DMS153 (cell line): ENCODE measurements at places on chromosomes 16 and 17.
A peak's percentile ranks its signal among the peaks of the same experiment; 100 is the strongest.

- no peak for DNase-seq
Measured at GRCh38 chr17:40450175-40450574, 6.9 kb downstream of the IGFBP4 start.

DNA sequence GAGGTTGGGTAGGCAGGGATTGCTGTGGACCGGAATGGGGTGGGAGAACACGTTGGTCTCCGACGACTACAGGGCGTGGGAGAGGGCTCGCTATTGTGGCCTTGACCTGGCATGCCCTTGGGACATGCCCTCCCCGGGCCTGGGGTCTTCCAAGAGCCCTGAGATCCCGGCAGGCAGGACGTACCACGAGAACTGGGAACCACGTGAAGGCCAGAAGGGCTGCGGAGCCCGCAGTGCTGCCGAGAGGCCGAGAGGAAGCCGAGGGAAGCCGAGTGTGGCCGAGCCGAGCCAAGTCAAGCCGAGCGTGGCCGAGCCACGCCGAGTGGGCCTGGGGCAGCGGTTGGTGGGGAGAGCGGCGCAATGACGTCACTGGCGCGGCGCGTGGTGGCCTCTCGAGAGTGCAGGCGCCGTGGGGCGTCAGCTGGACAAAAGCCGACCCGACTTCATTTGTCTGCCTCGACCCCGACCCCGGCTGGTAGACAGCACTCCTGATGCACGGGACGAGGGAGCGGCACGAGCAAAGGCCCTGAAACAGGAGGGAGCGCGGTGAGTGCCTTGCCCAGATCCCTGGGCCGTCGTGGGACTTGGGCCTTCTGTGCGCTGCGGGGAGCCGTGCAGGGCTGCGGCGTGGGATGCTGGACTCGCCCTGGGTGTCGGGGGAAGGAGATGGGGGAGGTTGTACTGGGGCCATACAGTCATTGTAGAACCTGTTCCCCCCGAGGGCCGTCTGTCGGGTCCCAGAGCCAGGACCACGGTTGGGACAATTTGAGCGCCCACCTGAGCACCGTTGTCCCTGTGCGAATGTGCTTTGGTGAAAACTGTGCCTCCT, 6.6 kb downstream of the SOCS1 start:
- DNase-seq: no peak

DNA sequence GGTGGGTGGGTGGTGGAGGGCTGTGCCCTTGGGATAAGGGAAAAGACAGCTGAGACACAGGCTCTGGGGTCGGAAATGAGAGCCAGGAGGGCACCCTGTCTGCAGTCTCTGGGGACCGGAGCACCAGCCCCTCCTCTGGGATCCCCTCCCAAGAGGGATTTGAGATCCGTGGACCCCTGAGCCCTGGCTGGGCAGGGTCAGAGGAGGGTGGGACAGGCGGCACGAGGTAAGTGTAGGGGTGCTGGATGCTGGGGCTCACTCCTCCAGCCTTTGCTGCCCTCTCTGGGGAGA, 425 bp downstream of the SGSH start:
- DNase-seq: no peak

GRCh38 chr16:3187798-3188674, at the start of gene OR1F1:
Gene OR1F1 (plus strand): TSS chr16:3188204.
- no peak for DNase-seq

GRCh38 chr17:44920565-44920940, 5.3 kb upstream of the GFAP start:
- no peak for DNase-seq

DNA sequence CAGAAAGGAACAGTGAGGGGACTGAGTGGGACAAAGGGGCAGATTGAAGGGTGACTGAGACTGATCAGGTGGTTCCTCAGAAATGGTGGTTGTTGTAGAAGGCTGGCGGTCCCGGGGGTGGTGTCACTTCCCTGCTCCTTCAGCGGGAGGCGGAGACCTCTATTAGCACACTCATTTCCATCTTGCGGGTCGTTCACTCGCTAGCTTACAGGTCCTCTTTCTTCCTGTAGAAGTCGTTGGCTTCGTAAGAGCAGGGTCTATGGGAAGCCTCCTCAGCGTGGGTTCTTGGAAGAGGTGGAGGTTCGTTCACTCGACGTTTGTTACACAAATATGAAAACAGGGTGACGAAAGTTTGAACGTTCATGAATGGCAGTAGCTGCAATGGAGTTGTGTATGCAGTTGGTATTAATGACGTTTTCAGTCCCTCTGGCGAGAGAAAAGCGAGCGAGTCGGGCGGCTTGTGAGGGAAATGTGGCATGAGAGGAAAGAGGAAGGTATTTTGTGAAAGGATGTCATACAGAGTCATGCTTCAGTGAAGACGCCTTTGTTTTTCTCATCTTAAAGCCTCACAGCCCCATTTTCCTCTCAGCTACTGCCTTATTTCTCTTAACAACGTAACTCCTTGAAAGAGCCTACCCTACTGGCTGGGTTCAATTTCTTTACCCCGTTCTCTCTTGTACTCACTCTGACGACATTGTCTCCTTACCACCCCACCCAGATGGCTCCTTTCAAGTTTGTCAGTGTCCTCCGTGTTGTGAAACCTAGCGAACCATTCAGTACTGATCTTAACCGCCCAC, 667 bp downstream of the EFCAB13 start:
- DNase-seq: peak; percentile 49

- DNase-seq: no peak
Measured at GRCh38 chr16:15820837-15821236, 36.0 kb downstream of the MYH11 start.

- peak; percentile 88 for DNase-seq
Measured at GRCh38 chr16:19417640-19418039, at the start of gene TMC5. Gene TMC5 (plus strand): TSS chr16:19417883. CDS start chr16:19440039, 22,156 bp downstream.

- DNase-seq: no peak
Measured at GRCh38 chr16:48496571-48497095, 111.4 kb upstream of the SIAH1 start.

DNA sequence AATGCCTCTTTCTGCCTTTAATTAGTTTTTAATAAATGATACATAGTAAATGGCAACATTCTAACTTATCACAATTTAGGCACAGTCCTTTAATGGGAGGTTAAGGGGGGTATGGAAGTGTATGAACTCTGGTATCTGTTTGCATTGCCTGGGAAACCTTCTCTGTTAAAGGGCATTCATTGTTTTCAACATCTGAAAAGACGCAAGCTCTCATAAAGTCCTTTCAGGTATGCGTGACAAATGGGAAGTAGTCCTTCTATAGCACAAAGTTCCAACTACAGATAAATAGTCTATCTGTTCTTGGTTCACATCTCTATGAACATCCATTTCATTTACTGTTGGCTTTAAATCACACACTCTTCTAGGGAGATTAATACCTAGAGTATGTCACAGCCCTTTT, 298.0 kb upstream of the PMFBP1 start:
- peak; percentile 11 for DNase-seq

- no peak for DNase-seq
Measured at GRCh38 chr17:41553987-41554680, 17.7 kb downstream of the KRT9 start.

- DNase-seq: no peak
Measured at GRCh38 chr16:29813644-29814562, 1.9 kb downstream of the PRRT2 start.

DNA sequence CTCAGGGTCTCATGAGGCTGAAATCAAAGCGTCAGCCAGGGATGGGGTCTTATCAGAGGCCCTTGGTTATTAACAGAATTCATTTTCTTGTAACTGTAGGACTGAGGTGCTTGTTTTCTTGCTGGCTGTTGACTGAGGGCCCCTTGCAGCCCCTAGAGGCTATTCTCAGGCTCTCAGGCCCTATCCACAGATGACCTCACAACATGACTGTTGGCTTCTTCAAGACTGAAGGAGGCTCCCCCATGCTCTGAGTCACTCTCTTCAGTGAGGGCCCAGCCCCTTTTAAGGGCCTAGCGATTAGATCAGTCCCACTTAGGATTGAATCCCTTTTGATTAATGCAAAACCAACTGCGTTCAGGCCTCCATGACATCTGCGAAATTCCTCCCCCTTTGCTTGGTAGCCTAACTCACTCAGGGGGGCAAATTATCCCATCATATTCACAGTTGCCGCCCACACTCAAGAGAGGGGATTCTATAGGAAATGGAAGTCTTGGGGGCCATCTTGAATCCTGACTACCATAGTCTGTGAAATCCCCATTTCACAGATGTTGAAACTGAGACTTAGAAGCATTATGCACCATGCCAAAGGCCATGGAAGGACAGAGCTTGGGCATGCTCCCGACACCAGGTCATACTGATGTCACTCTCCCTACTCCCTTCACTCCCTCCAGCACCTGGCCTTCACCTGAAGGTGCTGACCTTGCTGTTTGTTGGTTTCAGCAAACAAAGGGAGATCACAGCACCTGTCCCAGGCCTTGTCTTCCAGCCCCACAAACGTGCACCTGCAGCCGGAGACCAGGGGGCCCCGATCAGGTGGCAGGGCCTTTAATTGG, 592.3 kb downstream of the MAF start:
- no peak for DNase-seq

DNA sequence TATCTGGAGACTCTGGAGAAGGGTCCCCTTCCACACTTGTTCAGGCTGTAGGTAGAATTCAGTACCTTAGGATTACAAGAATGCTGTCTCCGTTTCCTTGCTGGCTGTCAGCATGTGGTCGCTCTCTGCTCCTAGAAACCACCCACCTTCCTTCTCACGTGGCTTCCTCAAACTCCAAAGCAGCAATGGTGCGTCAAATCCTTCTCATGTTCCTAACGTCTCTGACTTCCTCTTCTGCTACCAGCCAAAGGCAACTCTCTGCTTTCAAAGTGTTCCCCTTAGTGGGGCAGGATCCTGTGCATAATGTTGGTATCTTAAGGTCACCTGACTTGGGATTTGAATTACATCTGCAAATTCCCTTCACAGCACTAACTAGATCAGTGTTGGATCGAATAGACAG, 30.9 kb upstream of the DYNLRB2 start:
- no peak for DNase-seq

DNA sequence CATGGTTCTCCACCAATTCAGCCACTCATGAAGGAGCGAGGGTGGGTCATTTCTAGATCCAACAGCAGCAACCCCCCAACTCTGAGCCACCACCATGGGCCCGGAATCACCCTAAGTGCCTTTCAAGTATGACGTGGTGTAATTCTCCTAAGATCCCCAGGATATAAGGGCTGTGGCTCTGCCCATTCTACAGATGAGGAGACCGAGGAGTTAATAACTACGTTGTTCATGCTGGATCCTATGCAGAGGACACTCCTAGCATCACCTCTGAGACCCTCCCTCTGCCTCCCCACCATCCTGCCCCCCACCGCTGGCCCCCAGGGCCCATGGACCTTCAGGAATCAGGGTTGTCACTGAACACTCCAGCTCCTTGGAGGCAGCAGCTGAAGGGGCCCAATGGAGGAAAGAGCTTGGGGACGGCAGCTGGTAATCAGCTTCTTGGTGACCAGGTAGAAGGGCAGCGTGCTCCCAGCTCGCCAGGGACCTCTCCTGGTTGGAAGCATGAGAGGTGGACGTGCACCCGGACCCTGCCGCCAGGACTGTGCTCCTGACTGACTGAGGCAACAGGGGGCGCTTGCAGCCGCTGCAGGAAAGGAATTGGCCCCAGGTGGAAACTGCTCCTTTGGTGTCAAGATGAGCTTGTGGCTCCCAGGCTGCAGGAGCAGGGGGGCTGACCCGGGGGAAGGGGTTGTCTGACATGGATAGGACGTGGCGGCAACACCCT, 28.2 kb upstream of the CACNG1 start:
- DNase-seq: no peak

DNA sequence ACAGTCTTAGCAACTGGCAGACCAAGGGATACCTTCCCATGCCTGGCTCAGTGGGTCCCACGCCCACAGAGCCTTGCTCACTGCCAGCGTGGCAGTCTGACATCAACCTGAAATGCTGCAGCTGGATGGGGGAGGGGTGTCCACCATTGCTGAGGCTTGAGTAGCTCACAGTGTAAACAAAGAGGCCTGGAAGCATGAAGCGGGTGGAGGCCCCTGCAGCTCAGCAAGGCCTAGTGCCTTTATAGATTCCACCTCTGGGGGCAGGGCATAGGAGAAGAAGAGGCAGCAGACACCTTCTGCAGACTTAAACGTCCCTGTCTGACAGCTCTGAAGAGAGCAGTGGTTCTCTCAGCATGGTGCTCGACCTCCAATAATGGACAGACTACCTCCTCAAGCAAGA, 263.2 kb downstream of the KIF2B start:
- DNase-seq: no peak

DNA sequence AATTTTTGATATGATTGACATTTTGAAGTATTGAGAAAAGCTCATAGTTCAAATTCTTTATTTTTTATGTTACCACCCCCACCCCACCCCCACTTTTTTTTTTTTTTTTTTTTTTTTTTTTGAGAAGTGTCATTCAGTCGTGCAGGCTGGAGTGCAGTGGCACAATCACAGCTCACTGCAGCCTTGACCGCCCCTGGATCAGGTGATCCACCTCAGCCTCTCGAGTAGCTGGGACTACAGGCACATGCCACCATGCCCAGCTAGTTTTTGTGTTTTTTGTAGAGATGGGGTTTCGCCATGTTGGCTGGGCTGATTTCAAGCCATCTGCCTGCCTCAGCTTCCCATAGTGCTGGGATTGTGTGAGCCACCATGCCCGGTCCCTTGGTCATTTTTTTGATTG, 7.4 kb downstream of the TAF15 start:
- no peak for DNase-seq

- DNase-seq: no peak
Measured at GRCh38 chr16:9296271-9296590, 204.8 kb downstream of the HAPSTR1 start.

- peak; percentile 88 for DNase-seq
Measured at GRCh38 chr17:41965694-41966462, 717 bp upstream of the CNP start.

DNA sequence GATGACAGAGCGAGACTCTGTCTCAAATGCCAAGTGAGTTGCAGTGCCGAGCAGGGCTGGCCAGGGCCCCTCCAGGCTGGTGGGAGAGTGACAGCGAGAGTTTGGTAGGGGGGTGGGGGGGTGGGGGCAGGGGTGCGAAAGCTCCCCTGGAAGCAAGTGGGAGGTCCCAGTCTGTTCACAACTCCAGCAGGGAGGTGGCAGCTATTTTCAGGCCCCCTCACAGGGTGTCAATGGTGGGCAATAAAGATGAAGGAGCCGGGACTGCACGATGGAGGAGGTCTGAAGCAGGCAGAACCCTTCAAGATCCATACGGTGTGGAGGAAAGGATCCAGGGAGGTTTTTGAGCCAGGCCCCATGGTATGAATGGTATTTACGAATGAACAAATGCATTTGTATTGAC, 83.7 kb downstream of the PGS1 start:
- DNase-seq: no peak

DNA sequence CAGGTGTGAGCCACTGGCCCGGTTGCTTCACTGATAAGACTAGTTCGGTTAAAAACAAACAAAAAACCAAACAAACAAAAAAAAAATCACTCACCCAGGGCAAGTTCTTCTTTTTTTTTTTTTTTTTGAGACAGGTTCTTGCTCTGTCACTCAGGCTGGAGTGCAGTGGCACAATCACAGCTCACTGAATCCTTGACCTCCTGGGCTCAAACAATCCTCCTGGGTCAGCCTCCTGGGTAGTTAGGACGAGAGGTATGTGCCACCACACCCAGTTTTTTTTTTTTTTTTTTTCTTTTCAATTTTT, 119.5 kb upstream of the CORO6 start:
- no peak for DNase-seq

DNA sequence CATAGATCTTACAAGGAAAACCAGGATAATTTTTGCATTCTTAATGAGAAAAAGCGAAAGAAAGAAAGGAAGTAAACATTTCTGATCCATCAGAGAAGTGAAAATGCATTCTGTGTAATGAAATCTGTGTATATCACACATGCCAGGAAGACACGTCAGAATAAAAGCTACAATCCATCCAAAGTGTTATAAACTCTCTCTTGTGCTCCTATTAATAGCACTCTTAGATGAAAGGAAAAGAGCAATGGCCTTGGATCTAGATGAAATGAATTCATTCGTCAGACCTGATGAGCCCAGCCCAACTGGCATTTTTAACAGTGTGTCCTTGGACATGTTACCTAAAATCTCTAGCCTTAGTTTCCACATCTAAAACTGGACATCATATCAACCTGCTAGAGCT, 885.5 kb downstream of the CDH11 start:
- DNase-seq: no peak
